Hematopoietic multipotent progenitor cell treated with erythropoietin and hydrocortisone succinate and interleukin-3 and kit ligand, for 4 days (in vitro differentiated cells): ENCODE measurements at places on chromosomes 5 and 9.

GRCh38 chr9:124437086-124437485, 13.2 kb upstream of the ADGRD2 start:
- no peak for DNase-seq

- DNase-seq: no peak
Measured at GRCh38 chr9:114056527-114056926, 21.6 kb downstream of the AMBP start.

GRCh38 chr5:87410931-87411330, 1.8 kb downstream of the CCNH start:
- DNase-seq: no peak

- DNase-seq: no peak
Measured at GRCh38 chr5:40413743-40414142, 266.0 kb upstream of the PTGER4 start.

DNA sequence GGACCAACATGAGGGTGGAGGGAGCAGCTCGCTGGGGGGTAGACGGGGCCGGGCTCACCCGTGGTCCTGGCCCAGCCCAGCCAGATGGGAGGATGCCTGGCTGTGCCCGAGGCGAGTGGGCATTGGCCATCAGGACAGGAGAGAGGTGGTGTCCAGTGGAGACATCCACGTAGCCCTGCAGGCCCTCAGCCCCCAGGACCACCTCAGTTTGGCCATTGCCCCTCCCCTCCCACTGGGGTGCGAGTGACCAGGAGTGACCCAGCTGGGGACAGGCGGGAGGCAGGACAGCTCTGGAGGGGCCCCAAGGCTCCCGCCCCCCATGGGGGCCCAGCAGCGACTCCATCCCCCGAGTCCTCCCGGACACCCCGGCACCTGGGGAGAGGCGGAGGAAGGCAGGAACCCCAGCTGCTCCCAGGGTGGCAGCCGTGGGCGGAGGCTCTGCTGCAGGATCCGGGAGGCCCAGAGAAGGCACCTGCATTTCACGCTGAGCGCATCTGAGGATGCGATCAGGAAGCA, 8.3 kb downstream of the NOXA1 start:
- no peak for DNase-seq

GRCh38 chr5:38921174-38921573, 75.4 kb downstream of the OSMR start:
- peak; percentile 31 for DNase-seq
